Epithelial cell of proximal tubule (primary cell): ENCODE measurements at places on chromosomes 5 and 9.

- no peak for DNase-seq
Measured at GRCh38 chr5:58013542-58014258, 446.2 kb downstream of the PLK2 start.

DNA sequence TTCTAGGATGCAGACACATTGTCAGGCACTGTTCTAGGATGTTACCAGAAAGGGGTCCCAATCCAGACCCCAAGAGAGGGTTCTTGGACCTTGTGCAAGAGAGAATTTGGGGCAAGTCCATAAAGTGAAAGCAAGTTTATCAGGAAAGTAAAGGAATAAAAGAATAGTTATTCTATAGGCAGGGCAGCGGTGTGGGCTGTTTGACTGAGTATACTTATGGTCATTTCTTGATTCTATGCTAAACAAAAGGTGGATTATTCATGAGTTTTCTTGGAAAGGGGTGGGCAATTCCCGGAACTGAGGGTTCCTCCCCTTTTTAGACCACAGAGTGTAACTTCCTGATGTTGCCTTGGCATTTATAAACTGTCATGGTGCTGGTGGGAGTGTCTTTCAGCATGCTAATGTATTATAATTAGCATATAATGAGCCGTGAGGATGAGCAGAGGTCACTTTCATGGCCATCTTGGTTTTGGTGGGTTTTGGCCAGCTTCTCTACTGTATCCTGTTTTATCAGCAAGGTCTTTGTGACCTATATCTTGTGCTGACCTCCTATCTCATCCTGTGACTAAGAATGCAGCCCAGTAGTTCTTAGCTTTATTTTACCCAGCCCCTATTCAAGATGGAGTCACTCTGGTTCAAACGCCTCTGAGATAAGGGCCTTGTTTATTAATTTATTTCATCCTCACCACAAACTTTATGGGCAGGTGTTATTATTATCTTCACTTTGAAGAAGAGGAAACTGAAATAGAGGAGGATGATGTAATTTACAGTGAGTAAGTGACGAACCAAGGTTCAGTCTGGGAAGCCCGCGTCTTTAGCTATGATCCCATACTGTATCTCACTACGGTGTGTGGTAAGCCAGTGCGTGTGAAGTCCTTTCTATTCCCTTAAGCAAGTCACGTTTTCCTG is 186.0 kb upstream of the KLF4 start:
- no peak for DNase-seq

DNA sequence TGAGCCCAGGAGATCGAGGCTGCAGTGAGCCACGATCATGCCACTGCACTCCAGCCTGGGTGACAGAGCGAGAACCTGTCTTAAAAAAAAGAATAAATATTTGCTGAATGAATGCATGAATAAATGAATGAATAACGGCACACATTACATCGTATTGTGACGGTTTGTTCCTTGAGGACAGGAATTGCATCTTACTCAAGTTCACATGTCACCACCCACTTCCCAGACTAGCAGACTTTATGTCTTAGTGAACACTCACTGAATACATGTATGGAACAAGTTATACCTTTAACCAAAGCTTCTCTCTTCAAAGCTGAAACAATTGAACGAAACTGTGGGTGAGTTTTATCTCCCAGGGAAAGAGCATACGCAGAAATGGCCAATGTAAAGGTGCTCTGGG is 53.2 kb upstream of the TRAF1 start:
- no peak for DNase-seq

- DNase-seq = no peak
Measured at GRCh38 chr5:96476654-96477053, 43.6 kb upstream of the PCSK1 start.
